Body of pancreas (tissue), 4 donors: ENCODE measurements at places on chromosomes 13 and 19. TPM values are rescaled to one million over a fixed set of nuclear protein-coding genes. Genes with fewer than 3 reads are reported as not detected.

NR2C2AP gene
- 16.1 TPM for total RNA-seq

DNA sequence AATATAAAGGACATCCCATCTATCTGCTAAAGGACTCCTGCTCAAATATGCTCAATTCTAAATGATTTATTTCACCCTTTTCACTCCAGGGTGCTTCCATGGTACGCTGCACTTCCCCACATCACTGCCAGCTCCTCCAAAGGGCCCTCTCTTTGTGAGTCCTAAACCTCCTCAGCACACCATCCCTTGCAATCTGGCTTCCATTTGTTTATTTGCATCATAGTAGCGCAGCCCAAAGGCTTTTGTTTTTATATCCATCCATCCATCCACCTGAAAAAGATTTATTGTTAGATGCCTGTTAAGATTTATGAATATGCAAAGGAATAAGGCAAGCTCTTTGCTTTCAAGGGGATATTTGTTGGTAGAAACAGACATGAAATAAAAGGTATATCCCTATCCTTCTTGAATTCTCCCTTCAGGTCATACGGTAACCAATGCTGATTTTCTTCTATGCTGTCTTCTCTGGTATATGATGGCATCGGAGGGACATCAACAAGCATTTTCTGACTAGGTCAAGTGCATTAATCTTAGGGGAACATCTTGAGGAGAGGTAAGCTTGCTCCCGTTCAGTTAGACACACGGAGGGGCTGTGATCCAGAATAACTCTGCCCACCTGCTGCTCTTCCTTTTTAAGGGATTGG, 397.6 kb downstream of the LIG4 start:
- DNase-seq = no peak

GRCh38 chr13:114128624-114129522, 3.5 kb downstream of the RASA3 start:
- no peak for DNase-seq

HS6ST3 gene
- 2.3 TPM for total RNA-seq

DNA sequence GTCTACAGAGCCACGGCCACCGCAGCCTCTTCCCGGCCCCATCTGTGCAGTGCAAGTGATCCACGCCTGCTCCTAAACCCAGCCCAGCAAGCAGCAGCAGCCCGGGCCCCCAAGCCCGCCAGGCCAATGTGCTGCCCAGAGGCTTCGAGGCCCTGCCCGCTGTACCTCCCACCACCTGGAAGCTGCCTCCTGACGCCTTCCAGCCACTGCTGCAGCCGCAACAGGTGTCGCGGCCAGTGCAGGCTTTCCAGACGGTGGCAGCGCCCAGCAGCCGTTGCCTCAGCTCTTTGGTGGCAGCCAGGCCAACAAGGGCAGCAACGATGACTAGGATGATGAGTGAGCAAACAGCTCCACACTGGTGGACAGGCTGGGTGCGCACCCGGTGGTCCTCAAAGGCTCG, 50.2 kb upstream of the TPM4 start:
- DNase-seq = no peak

KLK13 gene
- total RNA-seq = 31.6 TPM

PGLYRP1 gene
- total RNA-seq = not detected

DNA sequence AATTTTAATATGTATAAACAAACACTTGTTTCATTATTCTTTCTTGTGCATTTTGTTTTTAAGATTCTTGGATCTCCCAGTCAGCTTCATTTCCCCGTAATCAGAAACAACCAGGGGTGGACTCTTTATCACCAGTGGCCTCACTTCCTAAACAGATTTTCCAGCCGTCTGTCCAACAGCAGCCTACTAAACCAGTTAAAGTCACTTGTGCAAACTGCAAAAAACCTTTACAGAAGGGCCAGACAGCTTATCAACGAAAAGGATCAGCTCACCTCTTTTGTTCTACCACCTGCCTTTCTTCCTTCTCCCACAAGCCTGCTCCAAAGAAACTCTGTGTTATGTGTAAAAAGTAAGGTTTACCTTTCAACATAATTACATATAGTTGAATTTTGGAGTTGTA, 44.3 kb downstream of the ZMYM2 start:
- DNase-seq = no peak

DNA sequence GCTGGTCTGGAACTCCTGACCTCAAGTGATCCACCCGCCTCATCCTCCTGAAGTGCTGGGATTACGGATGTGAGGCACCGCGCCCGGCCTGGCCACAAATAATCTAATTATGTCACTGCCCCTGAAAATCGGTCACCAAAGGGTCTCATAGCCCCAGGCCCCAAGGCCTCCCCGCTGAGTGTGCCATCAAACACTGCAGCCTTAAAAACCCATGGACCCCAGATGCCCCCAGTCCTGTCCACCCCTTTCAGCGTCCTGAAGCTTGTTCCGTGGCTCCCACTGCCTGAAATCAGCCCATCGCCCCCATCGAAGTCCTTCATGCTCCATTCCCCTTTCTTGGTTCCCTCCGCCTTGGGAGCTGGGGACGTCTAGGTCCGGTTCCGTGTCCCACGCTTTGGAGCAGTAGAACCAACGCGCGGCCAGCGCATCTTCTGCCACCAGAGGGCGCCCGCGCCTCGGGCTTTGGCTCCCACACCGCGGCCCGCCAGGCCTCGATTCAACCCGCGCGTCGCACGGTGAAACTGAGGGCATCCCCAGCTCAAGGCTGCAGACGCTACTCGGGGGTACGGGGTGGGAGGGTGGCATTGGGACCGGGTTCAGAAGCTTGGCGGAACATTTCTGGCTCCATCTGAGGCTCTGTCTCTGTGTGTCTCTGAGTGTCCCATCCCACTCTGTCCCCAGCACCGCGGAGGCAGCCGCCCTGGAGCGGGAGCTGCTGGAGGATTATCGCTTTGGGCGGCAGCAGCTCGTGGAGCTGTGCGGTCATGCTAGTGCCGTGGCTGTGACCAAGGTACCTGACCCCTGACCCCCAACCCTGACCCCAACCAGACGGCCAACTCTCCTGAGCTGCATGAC, 3.5 kb downstream of the YJEFN3 start:
- peak; percentile 85 for DNase-seq

GRCh38 chr13:50161052-50161451, 145.8 kb downstream of the KCNRG start:
- no peak for DNase-seq
